Stimulated activated CD4-positive, alpha-beta T cell treated with anti-CD3 and anti-CD28 coated beads, Interleukin-15, amount 100 ng/mL, for 24 hours (primary cell): ENCODE measurements at places on chromosomes 7 and 10.

DNA sequence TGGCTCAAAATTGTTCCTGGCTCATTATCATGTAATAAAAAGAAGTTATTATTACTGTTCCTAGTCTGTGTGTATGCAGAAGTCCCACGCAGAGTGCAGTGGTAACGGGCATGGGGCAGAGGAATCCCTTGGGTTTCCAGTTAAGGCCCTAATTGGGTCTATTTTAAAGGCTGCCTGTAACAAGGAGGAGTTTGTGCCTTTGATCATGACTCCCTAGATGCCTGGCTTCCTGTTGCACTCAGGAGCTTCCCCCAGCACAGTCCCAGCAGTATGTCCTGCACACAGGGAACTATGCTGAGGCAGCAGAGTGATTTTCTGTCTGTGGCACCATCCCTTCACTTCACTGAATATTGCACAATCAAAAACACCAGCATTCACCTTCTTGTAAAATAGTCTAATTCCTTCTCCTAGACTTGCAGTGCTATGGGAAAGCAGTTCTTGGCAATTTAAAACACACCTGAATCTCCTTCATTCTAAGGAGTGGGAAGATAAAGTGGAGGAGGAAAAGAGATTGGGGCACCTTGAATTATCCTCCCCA lies 22.9 kb downstream of the SORCS1 start:
- no peak for DNase-seq

DNA sequence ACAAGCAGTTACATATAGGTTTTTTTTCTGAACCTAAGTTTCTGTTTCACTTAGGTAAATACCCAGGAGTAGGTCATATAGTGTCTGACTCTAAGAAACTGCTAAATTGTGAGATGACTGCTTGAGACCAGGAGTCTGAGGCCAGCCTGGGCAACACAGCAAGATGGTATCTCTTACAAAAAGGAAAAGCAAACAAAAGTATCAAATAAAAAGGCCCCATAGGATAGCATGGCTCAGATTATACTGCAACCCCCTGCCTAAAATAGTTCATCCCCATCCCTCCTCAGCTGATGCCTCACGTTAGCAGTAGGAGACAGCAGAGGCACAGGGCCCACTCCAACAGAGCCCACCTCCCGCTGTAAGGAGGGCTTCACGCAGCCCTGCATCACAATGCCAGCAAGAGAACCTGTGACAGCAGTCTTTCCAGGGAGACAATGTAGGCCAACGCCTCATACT lies 90.3 kb downstream of the SRPK2 start:
- peak; percentile 41 for DNase-seq

GRCh38 chr7:45593121-45593541 lies 19.0 kb downstream of the ADCY1 start:
- DNase-seq = no peak

DNA sequence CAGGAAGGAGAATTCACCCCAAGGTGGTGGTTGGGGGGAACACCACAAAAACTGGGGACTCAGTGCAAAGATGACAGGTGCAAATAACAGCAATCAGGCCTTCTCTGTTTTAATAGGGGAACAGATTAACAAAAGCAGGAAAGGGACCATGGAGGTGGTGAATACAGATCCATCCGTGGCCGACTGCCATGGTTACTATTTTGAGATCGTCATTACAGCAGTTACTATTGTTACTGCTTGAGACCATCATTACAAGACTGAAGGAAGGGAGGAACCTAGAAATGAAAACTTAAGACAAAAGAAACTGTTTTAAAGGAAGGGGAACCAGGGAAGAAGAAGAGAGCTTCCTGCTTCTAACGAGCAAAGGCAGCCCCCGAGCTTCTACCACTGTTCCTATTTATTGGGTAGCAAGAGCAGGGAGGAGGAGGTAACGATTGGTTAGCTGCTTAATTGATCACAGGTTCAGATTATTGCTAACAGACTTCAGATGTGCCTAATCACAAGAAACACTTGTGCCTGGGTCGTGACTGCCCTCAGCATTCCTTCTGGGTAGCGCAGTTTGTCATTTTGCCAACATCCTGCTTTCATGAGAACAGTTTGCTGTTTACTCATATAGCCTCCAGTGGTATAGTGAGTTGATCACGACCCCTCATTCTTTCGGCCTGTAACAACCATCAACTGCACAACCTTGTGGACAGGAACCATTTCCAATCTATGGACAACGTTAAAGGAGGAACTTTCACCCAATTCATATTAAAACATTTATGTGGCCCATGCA lies 216.3 kb downstream of the CHCHD3 start:
- DNase-seq = no peak

DNA sequence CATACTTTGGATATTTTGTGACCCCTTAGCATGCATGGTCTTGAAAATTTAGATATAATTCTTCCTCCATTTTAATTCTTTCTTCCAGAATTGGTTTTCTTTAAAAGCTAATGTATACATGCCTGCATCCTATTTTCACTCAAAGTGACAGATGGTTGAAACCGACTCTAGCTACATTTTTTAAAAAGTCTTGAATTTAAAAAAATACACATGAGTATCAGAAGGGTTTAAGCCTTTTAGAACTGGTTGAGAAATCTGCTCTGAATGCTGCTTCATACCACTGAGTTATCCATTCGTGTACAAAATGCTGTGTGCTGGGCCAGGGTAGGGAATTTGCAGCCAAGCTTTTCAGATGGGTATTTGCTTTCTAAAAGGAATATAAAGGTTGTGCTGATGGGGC lies 16.5 kb downstream of the DYNC1I1 start:
- no peak for DNase-seq

- no peak for DNase-seq
Measured at GRCh38 chr7:67489881-67490280, 493.2 kb downstream of the TYW1 start.

DNA sequence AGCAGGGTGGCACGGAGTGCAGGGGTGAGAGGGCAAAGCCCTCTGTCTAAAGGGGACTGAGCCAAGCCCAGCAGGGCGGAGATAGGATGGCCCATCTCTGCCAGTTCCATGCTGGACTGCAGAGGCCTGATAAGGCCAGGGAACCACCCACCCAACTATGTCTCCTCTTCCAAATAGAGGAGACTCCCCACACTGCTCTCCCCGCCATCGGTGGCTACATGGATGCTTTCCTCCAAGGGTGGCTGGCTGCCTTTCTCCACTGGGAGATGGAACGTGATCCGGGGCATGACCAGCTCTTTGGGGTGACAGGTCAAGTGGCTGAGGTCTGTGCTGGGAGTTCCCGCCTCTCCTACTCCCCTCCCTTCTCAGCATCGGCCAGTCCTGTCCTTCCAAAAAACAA lies 58.1 kb upstream of the MXI1 start:
- no peak for DNase-seq

- no peak for DNase-seq
Measured at GRCh38 chr10:31896968-31897384, 31.7 kb downstream of the ARHGAP12 start.

DNA sequence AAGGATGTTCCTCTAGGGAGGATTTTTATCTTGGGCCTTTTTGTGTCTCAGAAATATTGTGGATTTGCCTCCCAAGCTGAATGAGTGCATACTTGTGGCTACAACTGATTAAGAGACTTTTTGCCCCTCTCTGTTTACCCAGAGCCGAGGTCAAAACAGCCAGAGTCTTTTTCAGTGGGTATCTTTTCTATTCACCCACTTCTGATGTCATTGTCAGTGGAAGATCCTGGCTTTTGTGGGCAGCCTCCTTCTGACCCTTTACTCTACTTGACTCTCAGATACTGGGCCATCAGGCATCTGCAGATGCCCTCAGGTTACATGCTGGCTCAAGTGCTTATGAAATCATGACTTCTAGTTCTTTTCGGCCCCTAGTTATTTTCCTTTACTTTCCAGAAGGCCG lies 19.6 kb upstream of the PIP4K2A start:
- DNase-seq = no peak

- DNase-seq = no peak
Measured at GRCh38 chr7:82343716-82344115, 99.9 kb downstream of the CACNA2D1 start.

GRCh38 chr10:19638896-19639233 lies 177.4 kb upstream of the PLXDC2 start:
- DNase-seq = no peak

GRCh38 chr7:102916881-102917280 lies 4.1 kb downstream of the LRRC17 start:
- DNase-seq = no peak

DNA sequence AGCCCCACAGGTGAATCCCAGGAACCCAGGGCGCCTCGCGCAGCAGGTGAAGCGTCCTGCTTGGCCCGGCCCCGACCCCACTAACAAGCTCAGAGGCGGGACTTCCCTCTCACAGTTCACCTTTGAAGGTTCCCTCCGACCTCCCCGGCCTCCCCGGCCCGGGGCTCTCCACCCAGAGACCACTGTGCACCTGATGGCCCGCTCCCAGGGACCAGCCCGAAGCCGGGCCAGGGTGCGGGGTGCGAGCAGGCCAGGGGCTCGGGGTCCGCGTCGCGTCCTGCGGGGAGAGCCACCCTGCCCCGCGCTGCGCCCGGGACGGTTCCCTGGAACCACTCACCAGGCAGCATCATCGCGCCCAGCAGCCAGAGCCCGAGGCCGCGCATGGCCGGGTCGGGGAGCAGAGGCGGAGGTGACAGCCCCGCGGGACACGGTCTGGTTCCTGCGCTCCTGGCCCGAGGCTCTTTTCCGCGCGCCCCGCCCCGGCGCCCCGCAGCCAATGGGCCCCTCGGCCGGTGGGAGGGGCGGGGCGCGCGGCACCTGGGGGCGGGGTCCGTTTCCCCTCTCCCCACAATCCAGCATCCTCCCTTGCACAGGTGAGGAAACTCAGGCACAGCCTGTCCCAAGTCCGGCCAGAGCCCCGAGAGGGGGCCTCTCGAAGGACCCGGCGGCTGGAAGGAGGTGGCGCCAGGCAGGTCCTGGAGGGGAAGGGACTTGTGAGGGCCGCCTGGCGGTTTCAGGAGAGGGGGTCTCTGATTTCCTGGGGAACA lies at the start of gene ADAM8:
ADAM8 (minus strand) TSS at position 434 of the 767 bp plus-strand sequence; CDS start at position 383, 51 bp downstream.
- peak; percentile 87 for DNase-seq

DNA sequence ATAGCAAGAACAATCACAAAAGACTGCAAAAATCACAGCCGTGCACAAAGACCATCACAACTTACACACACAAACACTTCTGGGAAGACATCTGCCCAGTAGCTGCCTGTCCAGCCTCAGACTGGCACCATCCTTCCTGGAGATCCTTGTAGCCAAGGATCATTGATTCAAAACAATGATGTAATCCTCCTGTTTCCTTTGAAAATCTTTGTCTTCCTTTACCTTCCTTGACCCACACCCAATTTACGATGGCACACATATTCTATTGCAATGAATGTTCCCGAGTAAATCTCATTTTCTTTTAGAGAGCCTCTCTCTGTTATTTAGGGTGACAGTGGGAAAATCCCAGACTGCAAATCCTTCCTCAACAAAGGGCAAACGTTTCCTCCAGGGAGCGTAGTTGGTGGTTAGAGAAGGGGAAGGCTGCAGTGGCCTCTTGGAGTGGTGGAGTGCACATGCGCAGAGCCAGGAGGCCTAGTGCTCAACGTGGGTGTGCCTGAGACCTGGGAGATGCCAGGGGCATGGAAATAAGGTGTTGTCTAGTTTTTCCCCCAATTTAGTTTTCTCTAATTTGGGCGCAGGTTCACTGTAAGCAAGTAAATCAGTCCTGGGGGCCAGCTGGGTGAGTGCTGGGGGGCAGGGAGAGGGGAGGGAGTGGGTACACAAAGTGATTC lies 3.1 kb upstream of the INPP5A start:
- no peak for DNase-seq

DNA sequence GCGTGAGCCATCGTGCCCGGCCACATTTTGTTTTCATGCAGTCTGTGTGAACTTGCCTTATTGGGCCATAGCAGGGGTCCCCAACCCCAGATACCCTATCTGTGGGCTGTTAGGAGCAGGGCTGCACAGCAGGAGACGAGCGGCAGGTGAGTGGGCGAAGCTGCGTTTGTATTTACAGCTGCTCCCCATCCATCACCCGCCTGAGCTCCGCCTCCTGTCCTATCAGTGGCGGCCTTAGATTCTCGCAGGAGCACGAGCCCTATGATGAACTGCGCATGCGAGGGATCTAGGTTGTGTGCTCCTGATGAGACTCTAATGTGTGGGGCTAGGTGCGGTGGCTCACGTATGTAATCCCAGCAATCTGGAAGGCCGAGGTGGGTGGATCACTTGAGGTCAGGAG lies 293.9 kb downstream of the CAMK1D start:
- DNase-seq = no peak

- DNase-seq = no peak
Measured at GRCh38 chr10:15795036-15795792, 65.1 kb downstream of the MINDY3 start.

DNA sequence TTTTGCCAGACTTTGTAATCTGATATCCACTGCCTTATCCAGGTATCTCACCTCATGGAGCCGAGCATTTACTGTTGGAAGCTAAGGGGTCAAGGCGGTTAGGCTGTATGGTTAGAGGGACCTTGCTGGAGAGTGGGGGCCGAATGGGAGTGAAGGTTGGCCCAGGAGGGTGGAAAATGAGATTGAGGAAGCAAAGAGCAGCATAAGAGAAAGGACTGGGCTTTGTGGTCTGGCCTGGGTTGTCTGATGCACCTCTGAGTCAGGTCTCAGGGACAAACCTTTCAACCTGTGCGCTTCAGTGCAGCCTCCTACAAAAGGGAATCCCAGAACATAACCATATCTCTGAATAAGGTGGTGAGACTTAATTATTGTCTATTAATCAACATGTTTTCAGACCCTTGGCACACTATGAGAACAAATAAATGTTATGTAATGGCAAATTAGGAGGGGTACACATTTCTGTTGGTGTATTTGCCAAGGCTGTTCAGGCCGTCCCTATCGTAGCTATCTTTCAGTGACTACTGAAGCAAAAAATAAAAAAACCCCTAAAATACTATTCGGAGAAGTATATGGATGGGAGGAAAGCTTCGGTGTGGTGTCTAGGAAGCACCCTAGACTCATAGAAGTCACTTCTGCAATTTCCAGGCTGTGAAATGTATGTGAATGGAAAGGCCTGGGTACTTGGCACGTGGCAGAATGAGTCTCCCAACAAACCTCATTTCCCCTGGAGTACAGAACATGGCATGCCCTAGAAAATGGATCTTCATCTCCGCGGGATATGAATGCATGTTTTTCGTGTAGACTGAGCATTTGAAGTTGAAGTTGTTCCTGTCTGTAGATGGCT lies 4.3 kb downstream of the CAMK1D start:
- peak; percentile 25 for DNase-seq

GRCh38 chr7:10120936-10121335 lies 852.7 kb upstream of the PHF14 start:
- DNase-seq = no peak

DNA sequence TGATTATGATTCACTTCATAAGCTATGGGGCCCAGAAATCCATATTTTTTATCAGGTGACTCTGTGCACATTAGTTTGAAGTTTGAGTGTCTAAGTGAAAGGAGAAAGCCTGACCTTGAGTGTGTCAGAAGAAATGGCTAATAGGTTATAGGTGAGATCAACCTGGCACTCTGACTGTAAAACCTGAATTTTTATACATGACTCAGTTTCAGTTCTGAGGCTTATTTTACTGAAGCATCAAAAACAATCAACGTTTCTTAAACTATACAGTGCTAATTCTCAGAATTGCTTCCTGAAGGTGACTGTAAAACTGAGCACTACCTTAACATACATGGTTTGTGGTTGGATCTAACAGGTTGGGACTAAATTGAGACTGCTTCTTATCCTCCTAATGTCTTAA lies 159.4 kb upstream of the AHR start:
- no peak for DNase-seq

GRCh38 chr10:120423431-120424197 lies 33.4 kb upstream of the PLPP4 start:
- DNase-seq = peak; percentile 45
